SJCRH30 (cell line): ENCODE measurements at places on chromosomes 12 and 14. TPM values are rescaled to one million over a fixed set of nuclear protein-coding genes. Genes with fewer than 3 reads are reported as not detected.

- no peaks in the 10 kb centered on the region for H3K27me3 ChIP-seq
- H3K27ac ChIP-seq, result no peak overlapping the region
- DNase-seq, result no peak
- no peak overlapping the region for H3K4me3 ChIP-seq
- no peaks in the 10 kb centered on the region; the same call in 1 of the 2 replicates for H3K4me1 ChIP-seq
- no peaks in the 10 kb centered on the region for H3K36me3 ChIP-seq
These were observed 237.0 kb upstream of the DIO2 start for GRCh38 chr14:80448267-80448666.

DNA sequence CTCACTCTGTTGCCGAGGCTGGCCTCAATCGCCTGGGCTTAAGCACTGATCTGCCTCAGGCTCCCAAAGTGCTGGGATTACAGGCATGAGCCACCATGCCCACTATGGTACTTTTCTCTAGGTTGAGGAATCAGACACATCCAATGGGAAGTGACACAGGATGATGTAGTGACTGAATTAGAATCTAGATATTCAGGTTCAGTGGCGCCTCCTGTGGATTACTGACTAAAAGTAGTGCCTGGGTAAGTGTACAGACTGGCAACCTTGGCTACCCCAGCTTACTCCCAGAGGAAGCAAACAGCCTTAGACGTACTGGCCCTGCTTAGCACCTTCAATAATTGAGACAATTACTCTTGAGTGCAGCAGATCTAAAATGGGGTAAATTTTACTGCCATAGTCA, 22.8 kb downstream of the GALNT8 start:
- H3K27me3 ChIP-seq, result no peaks in the 10 kb centered on the region; the same call in 1 of the 2 replicates
- no peaks in the 10 kb centered on the region for H3K36me3 ChIP-seq
- no peak overlapping the region for H3K27ac ChIP-seq
- DNase-seq, result no peak
- no peak overlapping the region for H3K4me3 ChIP-seq

DNA sequence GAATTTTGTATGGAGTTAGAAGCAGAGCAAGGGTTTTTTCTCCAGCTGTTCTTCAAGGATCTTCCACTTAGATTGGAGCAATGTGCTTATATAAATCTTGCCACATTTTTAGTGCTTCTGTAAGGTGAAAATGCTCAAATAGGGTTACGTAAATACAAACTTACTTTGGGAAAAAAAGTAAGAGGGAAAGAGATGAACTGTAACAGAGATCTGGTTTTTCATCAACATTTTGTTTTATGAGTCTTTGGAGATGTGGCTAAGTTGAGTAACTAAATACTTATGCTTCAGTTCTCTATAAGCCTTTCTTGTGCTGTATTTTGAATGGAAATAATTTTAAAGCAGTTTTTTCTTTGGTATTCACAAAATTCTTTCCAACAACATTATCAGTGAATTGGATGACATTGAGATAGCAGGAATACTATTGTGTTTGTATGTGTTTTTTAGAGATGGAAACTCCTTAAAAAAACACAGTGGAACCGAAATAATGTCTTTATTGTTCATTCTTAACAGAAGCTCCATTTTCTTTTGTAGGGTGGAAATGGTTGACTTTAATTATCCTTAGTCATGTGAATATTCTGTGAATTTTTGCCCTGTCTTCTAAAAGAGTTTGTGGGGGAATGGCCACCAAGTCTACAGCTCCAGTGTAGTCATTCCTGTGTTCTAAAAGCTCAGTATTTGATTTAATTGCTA, 45.7 kb downstream of the NPAS3 start:
- H3K27me3 ChIP-seq, result no peaks in the 10 kb centered on the region
- DNase-seq, result no peak
- H3K4me3 ChIP-seq, result no peak overlapping the region
- H3K4me1 ChIP-seq, result peaks cover 36% of the 10 kb centered on the region
- no peaks in the 10 kb centered on the region for H3K36me3 ChIP-seq
- H3K27ac ChIP-seq, result no peak overlapping the region

- no peak for DNase-seq
- H3K27ac ChIP-seq, result no peak overlapping the region
- H3K4me3 ChIP-seq, result no peak overlapping the region
- H3K4me1 ChIP-seq, result no peaks in the 10 kb centered on the region
- no peaks in the 10 kb centered on the region for H3K27me3 ChIP-seq
These were observed 392.3 kb upstream of the ATXN7L3B start for GRCh38 chr12:74145328-74145727.

GRCh38 chr14:99730876-99731546, 46.9 kb downstream of the CYP46A1 start:
- H3K27ac ChIP-seq, result no peak overlapping the region
- H3K27me3 ChIP-seq, result peaks cover 33% of the 10 kb centered on the region
- H3K36me3 ChIP-seq, result no peaks in the 10 kb centered on the region
- peaks cover 8% of the 10 kb centered on the region; the same call in 1 of the 2 replicates for H3K4me1 ChIP-seq

- no peaks in the 10 kb centered on the region for H3K27me3 ChIP-seq
- H3K36me3 ChIP-seq, result no peaks in the 10 kb centered on the region
- H3K4me3 ChIP-seq, result no peak overlapping the region
- no peak overlapping the region for H3K27ac ChIP-seq
These were observed 3.5 kb downstream of the AICDA start for GRCh38 chr12:8609061-8609570.

DNA sequence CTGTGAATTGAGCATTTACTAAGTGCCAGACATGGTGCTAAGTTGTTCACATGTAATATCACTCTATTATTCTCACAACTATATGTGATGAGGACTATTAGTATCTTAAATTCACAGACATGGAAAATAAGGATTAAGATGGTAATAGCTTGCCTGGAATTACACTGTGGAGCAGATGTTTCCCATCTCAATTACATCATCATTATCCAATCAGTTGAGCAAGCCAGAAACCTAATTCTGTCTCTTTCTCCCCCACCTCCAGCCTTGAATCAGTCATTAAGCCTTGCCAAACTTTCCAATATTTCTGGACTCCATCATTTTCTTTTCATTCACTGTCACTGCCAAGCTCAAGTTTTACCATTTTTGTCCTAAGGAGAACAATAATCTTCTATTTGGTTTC, 287.8 kb upstream of the KITLG start:
- H3K27ac ChIP-seq, result no peak overlapping the region
- H3K36me3 ChIP-seq, result no peaks in the 10 kb centered on the region
- no peak overlapping the region for H3K4me3 ChIP-seq
- no peaks in the 10 kb centered on the region for H3K27me3 ChIP-seq
- no peak for DNase-seq

- H3K27ac ChIP-seq, result no peak overlapping the region
- no peaks in the 10 kb centered on the region for H3K36me3 ChIP-seq
- H3K27me3 ChIP-seq, result no peaks in the 10 kb centered on the region
These were observed 567.8 kb upstream of the TBX3 start for GRCh38 chr12:115251727-115252126.

DNA sequence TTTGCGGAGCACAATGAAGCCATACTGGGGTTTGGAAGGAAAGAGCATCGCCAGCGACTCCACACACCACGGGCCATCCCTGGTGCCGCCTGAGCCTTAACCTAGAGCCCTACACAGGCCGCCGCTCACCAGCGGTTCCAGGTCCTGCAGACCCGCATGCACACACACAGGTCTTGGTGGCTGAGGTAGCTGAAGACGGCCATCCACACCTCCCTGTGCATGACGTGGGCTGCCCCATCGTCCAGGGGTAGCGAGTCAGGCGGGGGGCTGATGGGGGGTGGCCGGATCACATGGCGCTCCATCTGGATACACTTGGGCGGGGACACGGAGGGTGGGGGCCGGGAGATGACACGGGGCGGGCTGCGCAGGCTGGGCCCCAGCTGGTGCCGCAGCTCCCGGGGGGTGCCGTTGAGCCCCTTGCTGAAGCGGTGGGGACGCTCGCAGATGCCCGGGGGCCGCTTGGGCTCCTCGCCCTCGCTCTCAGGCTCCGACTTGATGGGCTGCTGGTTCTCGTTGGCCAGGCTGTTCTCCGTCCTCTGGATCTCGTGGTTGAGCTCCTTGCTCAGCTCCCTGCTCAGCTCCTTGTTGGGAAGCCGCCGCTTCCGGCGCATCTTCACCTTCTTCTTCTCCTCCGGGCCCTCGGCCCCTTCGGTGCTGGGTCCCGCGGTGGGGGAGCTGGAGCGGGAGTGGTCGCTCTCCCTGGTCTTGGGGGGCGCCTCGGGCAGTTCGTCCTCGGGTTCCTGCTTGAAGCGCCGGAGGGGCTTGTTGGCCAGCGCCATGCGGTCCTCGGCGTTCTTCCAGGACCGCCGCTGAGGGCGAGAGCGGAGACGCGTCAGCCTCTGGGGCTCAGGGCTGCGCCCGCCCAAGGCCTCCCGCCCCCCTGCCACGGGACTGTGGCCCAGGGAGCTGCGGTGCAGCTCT, 42.4 kb downstream of the RNF34 start:
- no peaks in the 10 kb centered on the region for H3K27me3 ChIP-seq
- H3K4me3 ChIP-seq, result no peak overlapping the region
- H3K4me1 ChIP-seq, result no peaks in the 10 kb centered on the region

DNA sequence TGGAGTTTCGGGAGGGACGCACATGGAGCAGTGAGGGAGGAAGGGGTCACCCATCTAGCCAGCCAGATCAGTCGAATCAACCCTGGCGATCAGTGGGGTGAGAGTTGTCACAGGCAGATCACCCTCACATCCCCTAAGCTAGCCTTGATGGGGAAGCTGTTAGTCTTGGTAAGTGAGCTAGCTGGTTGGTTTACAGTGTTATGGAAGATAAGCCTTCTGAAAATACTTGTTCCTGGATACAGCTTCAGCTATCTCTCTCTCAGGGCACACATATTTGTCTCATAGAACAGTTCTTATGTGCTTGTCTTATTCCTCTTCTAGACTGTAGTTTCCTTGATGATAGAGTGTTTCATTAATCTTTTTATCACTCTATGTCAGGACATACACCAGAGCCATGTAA, 26.2 kb upstream of the MANSC4 start:
- H3K36me3 ChIP-seq, result no peaks in the 10 kb centered on the region
- DNase-seq, result no peak
- H3K27me3 ChIP-seq, result no peaks in the 10 kb centered on the region
- H3K4me3 ChIP-seq, result no peak overlapping the region
- no peak overlapping the region for H3K27ac ChIP-seq

DNA sequence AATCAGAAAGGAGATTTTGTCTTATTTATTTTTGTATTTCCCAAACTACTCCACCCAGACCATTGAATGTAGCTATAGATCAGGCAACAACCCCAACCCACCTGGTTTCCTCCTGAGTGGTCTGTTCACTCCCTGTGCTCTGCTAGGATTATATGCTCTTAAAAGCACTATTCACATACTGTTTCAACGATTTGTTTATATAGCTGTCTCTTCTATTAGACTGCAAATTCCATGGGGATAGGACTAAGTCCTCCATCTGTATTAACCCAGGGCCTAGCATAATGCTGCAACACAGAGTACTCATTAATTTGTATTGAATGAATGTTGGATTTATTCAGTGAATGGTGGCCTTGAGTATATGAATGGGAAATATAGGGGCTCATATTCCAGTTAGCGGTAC, 307.6 kb downstream of the RAD51B start:
- no peaks in the 10 kb centered on the region for H3K27me3 ChIP-seq
- H3K36me3 ChIP-seq, result no peaks in the 10 kb centered on the region
- H3K27ac ChIP-seq, result no peak overlapping the region
- DNase-seq, result no peak
- H3K4me1 ChIP-seq, result peaks cover 20% of the 10 kb centered on the region
- H3K4me3 ChIP-seq, result no peak overlapping the region

DNA sequence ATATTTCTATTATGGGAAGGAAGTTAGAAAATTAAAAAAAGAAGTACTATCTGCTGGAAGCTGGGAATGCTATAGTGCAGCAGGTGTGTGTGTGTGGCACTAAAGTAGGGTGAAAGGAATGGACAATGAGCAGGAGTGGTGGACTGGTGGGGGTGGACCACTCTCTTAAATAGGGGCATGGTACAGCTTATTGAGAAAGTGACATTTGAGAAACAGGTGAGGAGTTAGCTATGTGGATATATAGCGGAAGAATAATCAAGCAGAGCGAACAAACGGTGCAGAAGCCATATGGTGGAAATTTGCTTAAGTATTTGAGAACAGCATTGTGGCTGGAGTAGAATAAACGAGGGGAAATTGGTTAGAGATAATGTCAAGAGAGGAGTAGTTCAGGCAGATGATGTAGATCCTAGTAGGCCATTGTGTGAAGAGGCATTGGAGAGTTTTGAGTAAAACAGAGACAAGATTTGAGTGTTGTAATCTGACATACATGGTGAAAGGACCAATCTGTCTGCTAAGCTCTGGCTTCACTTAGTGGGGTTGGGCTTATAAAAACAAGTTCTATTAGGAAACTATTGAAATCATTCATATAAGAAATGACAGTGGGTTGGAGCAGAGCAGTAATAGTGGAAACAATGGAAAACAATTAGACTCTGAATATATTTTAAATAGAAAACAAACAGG, 149.2 kb upstream of the SYT10 start:
- no peak for DNase-seq
- no peaks in the 10 kb centered on the region for H3K36me3 ChIP-seq
- no peak overlapping the region for H3K27ac ChIP-seq
- no peaks in the 10 kb centered on the region for H3K4me1 ChIP-seq
- no peaks in the 10 kb centered on the region for H3K27me3 ChIP-seq

DNA sequence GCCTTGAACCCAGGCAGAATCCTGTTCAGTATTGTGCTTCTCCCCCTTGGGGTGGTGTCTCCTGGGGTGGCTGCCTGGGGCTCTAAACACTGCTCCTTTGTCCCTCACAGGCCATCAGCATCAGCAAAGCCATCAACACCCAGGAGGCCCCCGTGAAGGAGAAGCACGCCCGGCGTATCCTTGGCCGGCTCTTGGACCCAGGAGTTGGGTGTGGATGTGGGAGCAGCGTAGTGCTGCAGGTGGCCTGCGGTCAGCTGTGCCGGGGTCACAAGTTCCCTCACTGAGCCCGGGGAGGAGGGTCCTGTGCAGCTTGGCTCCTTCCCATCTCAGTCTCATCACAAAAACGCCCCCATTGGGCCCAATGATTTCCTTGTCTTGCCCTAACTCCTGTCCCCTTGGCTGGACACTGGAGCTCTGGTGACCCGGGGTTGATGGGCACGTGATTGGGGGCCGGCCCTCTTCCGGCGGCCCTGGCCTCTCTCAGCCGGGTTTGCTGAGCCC, 12.7 kb downstream of the HIP1R start:
- no peaks in the 10 kb centered on the region for H3K36me3 ChIP-seq
- H3K4me1 ChIP-seq, result no peaks in the 10 kb centered on the region
- H3K4me3 ChIP-seq, result no peak overlapping the region
- DNase-seq, result no peak
- no peak overlapping the region for H3K27ac ChIP-seq

The GLS2 gene
- total RNA-seq, result not detected in 2 replicates

The NTN4 gene
- total RNA-seq, result 1.7 and 2.7 TPM in 2 replicates

The P2RX4 gene
- total RNA-seq, result 5.7 and 6.1 TPM in 2 replicates
